ENCODE measurements at places on chromosomes 4 and X.

DNA sequence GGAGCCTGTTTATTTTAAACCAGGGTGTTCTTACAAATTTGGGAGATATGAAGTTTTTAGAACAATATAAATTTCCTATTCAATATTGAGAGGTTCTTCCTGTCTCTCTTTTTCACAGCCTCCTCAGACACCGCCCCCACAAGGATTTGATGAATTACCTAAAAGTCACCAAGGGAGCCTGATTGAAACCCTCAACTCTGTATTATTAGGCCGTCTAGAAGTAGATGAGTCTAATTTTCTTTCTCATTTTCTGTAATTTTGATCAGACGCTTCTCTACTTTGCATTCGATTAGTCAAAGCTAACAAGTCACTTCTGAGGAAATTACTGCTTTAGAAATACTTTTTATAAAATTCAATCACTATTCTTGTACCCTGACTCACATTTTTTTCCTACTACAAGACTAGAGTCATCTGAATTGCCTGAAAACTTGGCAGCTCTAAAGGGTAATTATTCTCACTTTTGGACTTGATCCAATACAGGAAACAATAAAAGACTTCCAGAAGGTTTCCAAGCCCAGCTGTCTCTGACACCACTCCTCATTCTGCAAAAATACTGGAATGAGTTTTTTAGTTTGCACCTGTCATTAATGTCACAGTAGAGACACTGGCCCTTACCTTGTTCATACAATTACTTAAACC is 111.2 kb downstream of the ELOVL6 start:
- DNase-seq = no peak

- no peak for DNase-seq
Observed at GRCh38 chrX:24292353-24292752, 21.5 kb downstream of the SUPT20HL2 start.

- no peak for DNase-seq
Observed at GRCh38 chrX:132652871-132653270, 164.0 kb upstream of the MBNL3 start.

DNA sequence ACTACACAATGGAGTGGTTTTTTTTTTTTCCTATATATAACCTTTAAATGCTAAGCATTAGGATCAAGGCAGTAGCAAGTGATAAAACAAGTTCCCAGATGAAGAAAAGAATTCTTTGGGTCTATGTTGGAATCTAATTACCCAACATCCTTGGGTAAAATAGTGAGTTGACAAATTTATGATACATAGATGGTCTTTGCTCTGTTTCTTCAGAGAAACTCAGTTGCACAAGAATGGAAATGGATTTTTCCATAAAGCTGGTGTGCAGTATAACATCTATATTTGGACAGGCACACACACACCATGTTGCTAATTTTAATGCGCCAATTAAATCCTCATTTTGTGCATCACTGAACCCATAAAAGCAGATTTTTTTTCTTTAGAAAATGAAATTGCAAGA is 137.0 kb upstream of the MED14 start:
- DNase-seq = no peak

DNA sequence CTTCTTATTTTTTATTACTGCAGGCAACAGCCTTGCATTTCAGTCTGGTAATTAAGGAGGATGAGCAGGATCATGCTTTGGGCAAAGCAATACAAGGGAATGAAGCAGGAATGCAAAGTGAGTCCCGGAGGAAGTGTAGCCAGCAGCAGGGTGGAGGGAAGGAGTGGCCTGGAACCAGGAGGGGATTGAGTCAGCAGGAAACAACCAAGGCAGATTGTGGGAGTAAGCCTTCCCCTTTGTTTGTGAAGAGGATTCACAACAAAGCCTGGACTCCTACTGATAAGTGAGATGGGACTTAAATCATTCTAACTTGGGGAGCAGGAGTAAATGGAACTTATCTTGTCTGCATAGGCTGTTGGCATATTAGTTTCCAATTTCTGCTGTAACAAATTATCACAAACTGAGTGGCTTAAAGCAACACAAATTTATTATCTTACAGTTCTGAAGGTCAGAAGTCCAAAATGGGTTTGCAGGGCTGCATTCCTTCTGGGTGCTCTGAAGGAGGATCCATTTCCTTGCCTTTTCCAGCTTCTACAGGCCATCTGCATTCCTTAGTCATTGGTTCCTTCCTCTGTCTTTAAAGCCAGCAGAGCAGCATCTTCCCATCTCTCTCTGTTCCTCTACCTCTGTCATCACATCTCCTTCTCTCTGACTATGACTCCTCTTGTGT is 93.2 kb upstream of the AP1S2 start:
- no peak for DNase-seq

DNA sequence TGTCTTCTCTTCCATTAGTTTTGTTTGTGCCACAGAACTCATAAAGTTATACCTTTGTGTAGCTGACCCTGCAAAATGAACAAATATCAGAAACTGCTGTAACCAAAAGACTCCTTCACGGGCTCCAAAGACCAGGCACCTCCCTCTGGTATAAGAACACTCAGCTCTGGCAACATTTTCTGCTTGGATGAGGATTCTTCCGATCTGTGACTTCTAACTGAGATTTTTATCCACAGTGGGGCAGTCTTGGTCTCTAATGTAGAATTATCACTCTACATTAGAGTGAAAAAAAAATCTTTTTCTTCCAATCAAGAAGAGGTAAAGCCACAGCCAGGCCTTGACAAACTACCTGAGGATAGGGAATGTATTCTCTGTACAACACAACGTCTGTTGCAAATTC is 38.5 kb upstream of the PRSS48 start:
- no peak for DNase-seq

- no peak for DNase-seq
Observed at GRCh38 chrX:77427611-77428010, 19.6 kb upstream of the FGF16 start.

- DNase-seq = no peak
Observed at GRCh38 chr4:69910016-69910782, 20.7 kb upstream of the CSN1S1 start.

GRCh38 chrX:17031827-17032226 is 85.4 kb downstream of the REPS2 start:
- DNase-seq = no peak

- no peak for DNase-seq
Observed at GRCh38 chr4:169372791-169373190, 102.0 kb upstream of the SH3RF1 start.

DNA sequence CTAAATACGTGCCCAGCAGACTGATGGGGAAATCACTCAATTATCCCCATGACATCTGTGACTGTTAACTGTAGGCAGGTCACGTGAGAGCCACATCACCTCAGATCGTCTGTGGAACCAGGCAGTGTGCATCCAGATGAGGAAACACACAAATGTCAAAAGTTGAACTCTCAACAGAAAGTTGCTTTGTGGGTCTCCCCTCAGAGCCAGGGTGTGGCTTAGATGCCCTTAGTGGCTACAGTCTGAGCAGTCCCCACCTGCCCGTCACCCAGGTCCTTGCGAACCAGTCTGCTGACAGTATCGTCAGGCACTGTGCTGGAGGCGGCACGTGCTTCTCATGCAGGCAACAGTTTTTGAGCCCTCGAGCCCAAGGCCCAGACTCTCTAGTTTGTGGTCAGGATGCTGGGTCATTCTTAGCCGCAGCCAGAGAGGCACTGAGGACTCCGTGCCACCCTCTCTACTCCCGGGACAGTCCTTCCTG is 10.8 kb downstream of the TMEM187 start:
- DNase-seq = no peak

- DNase-seq = no peak
Observed at GRCh38 chr4:82645936-82646565, 84.3 kb upstream of the TMEM150C start.

DNA sequence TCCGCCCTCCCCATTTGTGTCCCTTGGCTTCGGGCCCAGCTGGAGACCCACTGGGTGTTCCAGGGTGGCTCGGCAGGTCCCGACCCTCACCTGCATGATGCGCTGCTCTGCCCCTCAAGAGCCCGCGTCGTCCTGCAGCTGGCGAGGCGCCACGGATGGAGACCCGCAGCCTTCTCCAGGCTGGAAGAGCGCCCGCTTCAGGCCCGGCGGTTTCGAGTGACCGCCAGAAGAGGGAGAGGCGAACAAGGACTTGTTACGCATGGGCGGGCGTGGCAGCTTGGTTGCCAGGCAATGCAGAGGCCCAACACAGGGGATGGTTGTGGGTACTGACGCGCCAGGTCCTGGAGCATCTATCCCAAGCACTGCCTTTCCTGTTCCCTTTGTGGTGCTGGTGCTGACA is at the start of gene PDCL2:
Gene PDCL2, minus strand, starts transcription at position 232 of the 400 bp plus-strand sequence. Its CDS starts 136 bp downstream, at position 96.
- no peak for DNase-seq

DNA sequence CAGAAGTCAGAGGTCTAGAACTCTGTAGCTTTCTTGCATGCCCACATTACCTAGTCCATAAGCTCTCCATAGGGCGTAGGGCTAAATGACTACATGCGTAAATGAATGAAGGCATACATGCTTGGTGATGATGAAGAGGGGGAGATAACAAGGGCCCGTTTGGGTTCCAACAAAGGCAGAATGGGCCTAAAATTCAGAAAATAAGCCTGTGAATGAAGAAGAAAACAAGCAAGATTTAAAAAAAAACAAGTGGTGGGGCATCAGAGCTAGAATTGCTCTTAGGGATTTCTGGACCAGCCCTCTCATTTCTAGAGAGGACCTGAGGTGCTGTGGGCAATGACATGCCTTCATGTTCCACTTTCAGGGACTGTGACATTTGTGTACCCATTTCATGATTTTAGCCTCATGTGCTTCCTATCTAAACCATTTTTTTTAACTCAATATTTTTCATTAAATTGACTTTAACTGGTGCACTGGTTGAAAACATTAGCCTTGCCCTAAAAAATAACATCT is 12.1 kb downstream of the GPRIN3 start:
- DNase-seq = no peak

- DNase-seq = no peak
Observed at GRCh38 chr4:68145261-68145660, 15.6 kb upstream of the TMPRSS11F start.

GRCh38 chr4:155617296-155617695 is 49.4 kb upstream of the GUCY1A1 start:
- no peak for DNase-seq

GRCh38 chrX:16999275-16999674 is 52.8 kb downstream of the REPS2 start:
- no peak for DNase-seq

- no peak for DNase-seq
Observed at GRCh38 chr4:72216539-72217277, 184.9 kb downstream of the NPFFR2 start.

- DNase-seq = no peak
Observed at GRCh38 chr4:120636120-120636630, 286.4 kb downstream of the PRDM5 start.

GRCh38 chrX:18146954-18147353 is 73.7 kb downstream of the BEND2 start:
- DNase-seq = no peak

GRCh38 chrX:136047969-136048368 is 62.7 kb downstream of the SLC9A6 start:
- no peak for DNase-seq

- DNase-seq = no peak
Observed at GRCh38 chrX:2677764-2678163, 13.3 kb upstream of the CD99 start.

DNA sequence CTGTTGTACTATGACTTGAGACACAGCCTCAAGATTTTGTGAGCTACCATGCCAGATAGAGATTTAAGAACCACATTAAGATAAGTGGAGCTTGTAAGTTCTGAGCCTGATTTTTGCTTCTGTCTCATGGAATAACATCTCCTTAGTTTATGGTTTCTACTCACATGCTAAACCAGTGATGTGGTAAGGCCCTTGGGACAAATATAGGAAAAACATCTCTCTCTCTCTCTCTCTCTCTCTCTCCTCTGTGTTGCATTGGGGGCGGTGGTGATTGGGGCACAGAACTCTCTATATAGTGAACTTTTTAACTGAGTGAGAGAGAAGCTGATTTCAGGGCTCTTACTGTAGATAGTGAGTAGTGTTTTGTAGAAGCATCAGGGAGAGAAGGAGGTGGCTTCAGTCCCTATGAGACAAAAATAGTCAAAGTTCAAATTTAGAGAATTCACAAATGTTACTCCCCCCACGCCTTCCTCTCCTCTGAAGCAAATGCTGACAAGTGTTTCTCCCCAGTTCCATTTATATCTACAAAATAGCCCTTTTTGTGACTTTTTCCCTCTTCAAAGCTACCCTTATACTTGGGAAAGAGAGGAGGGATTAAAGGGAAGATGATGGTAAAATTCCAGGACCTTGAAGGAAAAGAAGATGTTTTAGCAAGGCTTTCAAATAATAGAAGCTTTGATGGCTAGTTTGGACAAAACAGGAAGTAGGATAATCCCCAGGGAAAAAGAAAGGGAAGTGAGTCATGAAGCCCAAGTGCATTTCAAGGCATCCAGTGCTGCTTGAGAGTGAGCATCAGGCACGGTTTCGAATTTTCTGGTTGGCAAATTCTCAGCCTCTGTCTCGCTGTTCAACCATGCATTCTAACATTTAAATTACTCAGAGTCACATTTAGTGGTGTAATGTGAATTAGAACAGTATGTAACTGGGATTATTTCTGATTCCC is 134.3 kb upstream of the AP1S2 start:
- no peak for DNase-seq

- DNase-seq = no peak
Observed at GRCh38 chr4:115213716-115214115, 100.3 kb upstream of the NDST4 start.

DNA sequence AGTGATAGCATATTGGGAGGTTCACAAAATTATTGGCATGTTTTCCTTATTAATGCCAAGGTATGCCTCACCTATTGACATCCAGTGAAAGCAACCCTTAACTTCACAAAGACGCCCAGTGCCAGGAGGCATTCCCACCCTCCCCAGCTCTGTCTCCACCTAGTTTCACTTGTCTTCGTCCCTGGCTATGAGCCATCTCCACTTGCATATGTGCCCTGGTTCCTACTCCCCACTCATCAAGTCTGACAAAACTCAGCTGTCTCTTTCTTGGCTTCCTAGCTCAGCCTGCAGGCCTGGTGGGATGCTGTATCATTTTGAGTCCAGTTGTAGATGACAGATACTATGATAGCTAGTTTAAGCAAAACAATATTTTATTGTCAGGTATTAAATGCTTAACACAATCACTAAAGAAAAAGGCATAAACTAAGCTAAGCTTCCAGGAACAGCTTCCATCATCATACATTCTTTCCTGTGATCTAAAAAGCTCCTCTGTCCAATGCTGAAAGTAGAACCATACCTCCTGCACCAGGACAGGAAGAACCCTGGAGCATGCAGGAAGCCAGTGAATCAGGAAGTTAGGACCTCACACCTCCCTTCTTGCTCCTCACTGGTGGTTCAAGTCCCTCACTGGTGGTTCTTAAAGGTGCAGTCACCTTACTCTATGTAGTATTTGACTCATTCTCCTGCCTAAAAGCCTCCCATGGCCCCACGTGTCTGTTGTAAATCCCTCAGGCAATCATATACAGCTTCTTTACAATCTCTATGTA is 410.3 kb upstream of the RASGEF1B start:
- no peak for DNase-seq

GRCh38 chr4:7970361-7970946 is 30.8 kb upstream of the AFAP1 start:
- DNase-seq = no peak

- no peak for DNase-seq
Observed at GRCh38 chr4:26261405-26261804, 59.4 kb upstream of the RBPJ start.

DNA sequence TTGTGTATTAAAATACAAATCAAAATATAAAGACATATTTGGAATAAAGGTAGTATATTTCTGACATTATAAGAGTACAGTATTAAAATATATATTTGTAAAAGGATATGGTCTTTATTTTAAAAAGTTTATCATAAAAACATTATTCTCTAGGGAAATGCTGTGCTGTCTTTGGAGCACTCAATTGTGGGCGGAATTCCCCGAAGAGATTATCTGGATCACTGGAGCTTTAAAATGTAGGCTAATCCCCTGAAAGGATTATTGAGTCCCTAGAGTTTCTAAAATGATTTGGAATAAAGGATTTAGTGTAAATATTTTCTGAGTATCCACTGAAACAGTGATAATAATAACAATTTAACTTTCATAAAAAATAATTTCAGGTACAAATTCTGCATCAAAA is 1239.4 kb downstream of the TECRL start:
- DNase-seq = no peak
